ENCODE measurements at places on chromosomes 3 and 15.

- DNase-seq: no peak
Measured at GRCh38 chr3:9809239-9809614, 835 bp upstream of the TTLL3 start.

DNA sequence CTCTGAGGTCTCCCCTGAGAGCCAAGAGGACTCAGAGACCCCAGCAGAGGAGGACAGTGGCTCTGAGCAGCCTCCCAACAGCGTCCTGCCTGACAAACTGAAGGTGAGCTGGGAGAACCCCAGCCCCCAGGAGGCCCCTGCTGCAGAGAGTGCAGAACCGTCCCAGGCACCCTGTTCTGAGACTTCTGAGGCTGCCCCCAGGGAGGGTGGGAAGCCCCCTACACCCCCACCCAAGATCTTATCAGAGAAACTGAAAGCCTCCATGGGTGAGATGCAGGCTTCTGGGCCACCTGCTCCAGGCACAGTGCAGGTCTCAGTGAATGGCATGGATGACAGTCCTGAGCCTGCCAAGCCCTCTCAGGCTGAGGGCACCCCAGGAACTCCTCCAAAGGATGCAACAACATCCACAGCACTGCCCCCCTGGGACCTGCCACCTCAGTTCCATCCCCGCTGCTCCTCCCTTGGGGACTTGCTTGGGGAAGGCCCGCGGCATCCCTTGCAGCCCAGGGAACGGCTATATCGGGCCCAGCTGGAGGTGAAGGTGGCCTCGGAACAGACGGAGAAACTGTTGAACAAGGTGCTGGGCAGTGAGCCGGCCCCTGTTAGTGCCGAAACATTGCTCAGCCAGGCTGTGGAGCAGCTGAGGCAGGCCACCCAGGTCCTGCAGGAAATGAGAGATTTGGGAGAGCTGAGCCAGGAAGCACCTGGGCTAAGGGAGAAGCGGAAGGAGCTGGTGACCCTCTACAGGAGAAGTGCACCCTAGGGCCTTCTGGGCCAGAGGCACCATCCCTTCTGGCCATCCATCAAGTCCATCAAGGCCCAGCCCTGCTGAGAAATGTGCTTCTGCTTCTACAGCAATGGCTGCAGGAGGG lies 23.6 kb downstream of the PLEKHO2 start:
- DNase-seq: no peak

DNA sequence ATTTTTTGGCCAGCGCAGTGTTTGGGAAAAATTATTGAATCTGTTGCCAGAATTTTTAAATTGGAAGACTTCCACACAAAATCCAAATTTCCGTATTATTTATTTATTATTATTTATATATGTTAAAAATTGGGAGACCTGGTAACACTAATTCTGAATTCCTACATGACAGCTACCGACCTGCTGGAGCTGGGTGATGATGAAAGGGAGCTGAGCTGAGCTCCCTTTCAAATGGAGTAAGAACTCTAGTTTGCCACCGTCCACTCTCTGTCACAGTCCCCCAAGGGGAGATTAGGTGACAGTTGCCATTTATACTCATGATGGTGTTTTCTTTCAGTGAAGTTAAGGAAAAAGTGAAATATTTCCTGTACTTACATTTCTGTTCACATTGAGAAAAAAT lies 1.4 kb downstream of the CRTC3 start:
- DNase-seq: no peak

GRCh38 chr15:25799906-25800700 lies 63.0 kb downstream of the ATP10A start:
- DNase-seq: no peak

- DNase-seq: no peak
Measured at GRCh38 chr3:58540176-58540858, 3.3 kb upstream of the ACOX2 start.

- no peak for DNase-seq
Measured at GRCh38 chr3:31968927-31969418, 12.1 kb downstream of the OSBPL10 start.

- DNase-seq: no peak
Measured at GRCh38 chr3:122697952-122698620, 17.4 kb downstream of the PARP14 start.

- no peak for DNase-seq
Measured at GRCh38 chr15:63905131-63905530, 71.4 kb upstream of the HERC1 start.

DNA sequence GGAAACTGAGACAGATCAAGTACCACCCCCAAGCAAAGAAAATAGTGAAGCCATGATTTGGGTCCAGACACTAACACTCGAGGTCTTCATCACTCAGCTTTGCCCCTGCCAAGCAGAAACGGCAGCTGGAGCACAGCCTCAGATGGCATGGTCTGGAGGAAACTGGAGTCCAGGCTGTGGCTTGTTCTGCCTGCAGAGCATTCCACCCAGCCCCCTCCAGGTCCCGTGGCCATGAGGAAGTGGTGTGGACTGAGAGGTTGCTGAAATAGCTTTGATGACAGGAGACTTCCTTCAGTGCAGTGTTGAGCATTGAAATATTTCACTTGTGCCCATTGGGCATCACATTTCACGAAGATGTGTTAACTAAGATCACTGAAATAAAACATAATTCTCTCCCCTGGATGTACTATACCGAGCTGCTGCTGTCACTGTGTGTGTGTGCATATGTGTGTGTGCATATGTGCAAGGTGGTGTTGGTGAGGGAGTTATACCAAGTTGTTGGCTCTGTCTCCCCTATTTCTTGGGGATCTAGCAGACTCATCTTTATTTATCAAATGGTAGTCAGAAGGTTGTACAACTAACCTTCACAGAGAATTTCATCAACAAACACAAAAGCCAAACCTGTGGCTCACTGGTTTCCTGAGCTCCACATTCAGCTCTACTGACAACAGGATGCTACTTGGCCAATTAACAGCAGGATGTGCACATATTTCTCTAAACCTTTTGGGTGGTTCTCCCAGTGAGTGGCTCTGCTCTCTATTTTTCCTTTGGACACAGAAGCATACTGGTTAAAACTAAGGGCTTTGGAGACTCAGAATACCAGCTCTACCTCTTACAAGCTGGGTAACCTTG lies 660.1 kb upstream of the CFAP20DC start:
- no peak for DNase-seq
